Mesendoderm (in vitro differentiated cells): ENCODE measurements at places on chromosomes 2 and 18.

- DNase-seq, result peak; percentile 37
- no peak overlapping the region for H3K4me3 ChIP-seq
- no peaks in the 10 kb centered on the region for H3K4me1 ChIP-seq
- no peaks in the 10 kb centered on the region for H3K36me3 ChIP-seq
These were observed 234.3 kb upstream of the ACVR2A start for GRCh38 chr2:147610496-147611040.

- H3K4me3 ChIP-seq, result peak overlapping the region; percentile 55
- H3K27me3 ChIP-seq, result no peaks in the 10 kb centered on the region
- H3K27ac ChIP-seq, result no peak overlapping the region
- H3K4me1 ChIP-seq, result no peaks in the 10 kb centered on the region
These were observed 734 bp downstream of the SLC25A12 start for GRCh38 chr2:171893196-171893823.

DNA sequence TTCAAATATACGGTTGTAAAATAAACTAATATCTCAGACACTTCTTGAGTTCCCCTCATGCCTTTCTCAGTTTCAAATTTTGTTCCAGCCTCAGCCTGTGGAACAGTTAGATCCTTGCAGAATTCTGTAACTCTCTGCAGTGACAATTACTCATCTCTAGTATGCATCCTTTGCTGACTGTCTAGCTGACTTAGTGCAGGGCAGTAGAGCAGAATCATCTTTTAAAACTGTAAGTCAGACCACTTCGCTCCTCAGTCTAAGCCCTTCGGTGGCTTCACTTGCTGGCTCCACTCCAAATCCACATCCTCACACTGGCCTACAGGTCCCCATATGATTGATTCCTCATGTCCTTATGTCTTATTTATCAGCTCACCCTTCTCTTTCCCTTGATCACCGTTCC is 164.1 kb upstream of the ZSWIM2 start:
- H3K4me1 ChIP-seq, result no peaks in the 10 kb centered on the region
- no peak overlapping the region for H3K4me3 ChIP-seq
- no peaks in the 10 kb centered on the region for H3K36me3 ChIP-seq
- H3K27me3 ChIP-seq, result no peaks in the 10 kb centered on the region

GRCh38 chr2:217691516-217691915 is 311.3 kb downstream of the TNS1 start:
- no peaks in the 10 kb centered on the region for H3K4me1 ChIP-seq
- no peak for DNase-seq
- H3K36me3 ChIP-seq, result no peaks in the 10 kb centered on the region

DNA sequence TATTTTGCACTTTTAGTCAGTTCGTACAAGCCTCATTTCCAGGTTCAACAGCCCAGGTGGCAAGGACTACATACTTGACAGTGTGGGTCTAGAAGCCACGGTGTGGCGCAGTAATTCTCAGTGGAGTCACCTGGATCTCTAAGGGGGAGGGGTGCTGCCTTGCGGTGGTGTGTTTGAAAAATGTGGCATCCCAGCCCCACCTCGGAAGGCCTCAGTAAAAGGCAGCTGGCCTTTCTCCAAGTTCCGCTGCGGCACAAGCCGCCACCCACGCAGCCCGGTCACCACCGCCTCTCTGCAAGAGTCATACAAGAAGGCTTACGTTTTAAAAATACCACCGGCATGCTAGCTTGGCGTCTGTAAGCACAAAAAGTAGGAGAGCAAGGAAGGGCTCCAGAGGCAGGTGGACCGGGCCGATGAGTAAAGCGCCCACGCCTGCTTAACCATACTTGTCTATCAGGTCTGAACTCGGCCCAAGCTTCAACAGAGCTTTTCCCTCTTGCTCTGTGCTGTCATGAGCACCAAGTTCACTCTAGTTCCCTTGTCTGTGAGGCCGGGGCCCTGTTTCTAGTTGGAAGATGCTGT is 49.5 kb downstream of the SPRED2 start:
- no peak overlapping the region for H3K4me3 ChIP-seq
- no peak for DNase-seq
- H3K4me1 ChIP-seq, result peaks cover under 1% of the 10 kb centered on the region
- H3K27ac ChIP-seq, result no peak overlapping the region
- no peaks in the 10 kb centered on the region for H3K36me3 ChIP-seq

DNA sequence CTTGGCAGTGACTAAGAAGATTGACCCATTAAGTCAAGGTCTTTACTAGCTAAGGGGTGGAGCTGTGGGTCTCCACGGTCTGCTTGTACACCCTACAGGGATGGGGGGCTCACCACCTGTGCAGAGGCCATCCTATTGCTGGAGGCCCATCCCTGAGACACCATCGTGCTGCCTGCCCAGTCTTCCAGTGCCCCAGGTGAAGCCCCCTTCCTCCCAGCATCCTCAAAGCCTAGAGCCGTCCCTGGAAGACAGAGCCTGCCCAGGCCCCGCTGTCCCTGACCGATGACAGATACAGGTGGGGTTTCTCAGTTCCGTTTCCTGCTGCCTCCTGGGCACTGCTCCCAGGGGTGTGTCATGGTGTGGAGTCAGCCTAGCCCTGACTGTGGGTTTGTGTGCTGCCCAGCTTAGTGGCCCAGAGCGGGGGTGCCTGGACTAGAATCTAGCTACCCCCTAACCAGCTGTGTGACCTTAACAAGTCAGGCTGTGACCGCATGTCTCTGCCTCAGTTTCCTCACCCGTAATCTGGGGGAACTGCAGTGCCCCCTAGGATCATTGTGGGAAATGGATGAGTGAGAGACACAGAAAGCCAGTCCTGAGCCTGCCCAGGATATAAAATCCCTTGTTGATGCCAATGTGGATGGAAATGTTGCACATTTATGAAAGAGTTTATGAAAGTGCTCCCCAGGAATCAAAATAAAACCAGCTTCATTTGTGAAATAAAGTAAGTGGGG is 2.0 kb downstream of the OTOS start:
- no peaks in the 10 kb centered on the region for H3K27me3 ChIP-seq
- no peak overlapping the region for H3K4me3 ChIP-seq
- peaks cover under 1% of the 10 kb centered on the region for H3K36me3 ChIP-seq
- no peak overlapping the region for H3K27ac ChIP-seq

DNA sequence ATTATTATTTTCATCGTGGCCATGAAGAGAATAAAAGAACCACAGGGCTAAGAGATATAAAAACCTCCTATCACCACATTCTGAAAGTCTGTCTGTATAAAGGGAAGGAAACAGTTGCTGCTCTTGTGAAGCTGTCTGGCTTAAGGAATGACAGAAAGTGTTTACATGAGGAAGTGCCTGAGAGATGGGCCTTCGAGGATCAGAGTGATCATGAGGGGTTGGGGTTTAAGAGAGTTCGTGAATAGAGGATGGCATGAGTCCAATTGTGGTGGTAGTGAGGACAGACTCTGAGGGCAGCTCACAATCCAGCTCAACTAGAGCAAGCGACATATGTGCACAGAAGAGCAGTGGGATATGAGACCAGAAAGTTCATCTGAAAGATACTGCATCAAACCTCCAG is 65.8 kb upstream of the PIEZO2 start:
- H3K27ac ChIP-seq, result no peak overlapping the region
- no peak for DNase-seq
- no peaks in the 10 kb centered on the region for H3K4me1 ChIP-seq
- no peaks in the 10 kb centered on the region for H3K36me3 ChIP-seq
- H3K27me3 ChIP-seq, result no peaks in the 10 kb centered on the region

DNA sequence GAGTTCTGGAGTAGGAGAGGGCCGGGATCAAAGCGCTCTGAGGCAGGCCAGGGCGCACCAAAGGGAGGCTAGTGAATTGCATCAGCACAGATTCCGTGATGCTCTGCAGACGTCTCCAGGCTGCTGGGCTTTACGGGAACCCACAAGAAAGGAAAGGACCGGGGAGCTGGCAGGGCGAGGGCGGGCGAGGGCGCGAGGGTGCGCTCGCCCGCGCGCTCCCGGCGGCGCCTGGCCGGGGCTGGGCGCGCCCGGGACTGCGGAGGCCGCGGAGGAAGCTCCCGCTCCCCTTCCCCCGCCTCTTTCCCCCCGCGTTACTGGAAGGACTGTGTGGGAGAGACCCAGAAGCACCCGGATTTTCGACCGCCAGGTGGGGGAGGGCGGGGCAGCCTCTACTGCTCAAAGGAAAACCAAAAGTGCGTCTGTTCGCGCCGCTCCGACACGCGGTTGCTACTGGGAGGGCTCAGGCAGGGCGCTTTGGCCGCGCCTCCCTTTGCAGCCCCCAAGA is 2.4 kb upstream of the FOSL2 start:
- peak overlapping the region; percentile 50 for H3K4me3 ChIP-seq
- DNase-seq, result peak; percentile 86
- peaks cover 4% of the 10 kb centered on the region for H3K4me1 ChIP-seq
- H3K36me3 ChIP-seq, result no peaks in the 10 kb centered on the region

DNA sequence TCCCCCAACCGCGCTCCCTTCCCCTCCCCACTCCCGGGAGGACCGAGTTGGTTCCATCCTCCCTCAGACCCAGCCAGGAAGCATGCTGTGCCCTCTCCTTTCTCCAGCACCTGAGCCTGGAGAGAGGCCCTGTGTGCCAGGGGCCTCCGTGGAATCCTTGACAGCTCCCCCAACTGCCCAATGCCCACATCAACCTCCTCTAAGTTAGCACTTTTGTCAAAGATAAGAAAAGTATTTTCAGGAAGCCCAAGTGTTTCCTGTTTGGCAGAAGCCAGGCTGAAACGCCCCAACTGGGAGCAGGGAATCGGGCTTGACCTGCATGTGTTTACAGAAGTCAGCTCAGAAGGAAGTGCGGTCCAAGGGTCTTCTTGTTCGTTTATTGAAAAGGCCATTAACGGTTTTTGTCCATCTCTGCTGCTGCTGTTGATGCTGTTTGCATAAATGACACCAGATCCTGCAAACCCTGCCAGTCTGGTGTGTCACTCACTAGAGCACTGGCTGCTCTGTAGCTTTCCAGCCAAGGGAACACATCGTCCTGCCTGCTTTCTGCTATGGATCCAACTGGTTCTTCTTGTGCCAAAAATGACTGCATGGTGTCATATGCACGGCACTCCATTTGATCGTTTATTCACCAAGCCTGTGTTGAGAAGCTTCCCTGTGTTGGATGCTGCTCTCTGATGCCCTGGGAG is 35.4 kb upstream of the COL6A3 start:
- DNase-seq, result no peak
- no peak overlapping the region for H3K4me3 ChIP-seq
- H3K27ac ChIP-seq, result no peak overlapping the region
- H3K27me3 ChIP-seq, result no peaks in the 10 kb centered on the region
- H3K36me3 ChIP-seq, result no peaks in the 10 kb centered on the region
- H3K4me1 ChIP-seq, result no peaks in the 10 kb centered on the region

GRCh38 chr2:96993367-96993766 is 7.0 kb upstream of the FAM178B start:
- H3K36me3 ChIP-seq, result no peaks in the 10 kb centered on the region
- no peak overlapping the region for H3K27ac ChIP-seq
- no peak for DNase-seq
- H3K4me1 ChIP-seq, result no peaks in the 10 kb centered on the region
- H3K27me3 ChIP-seq, result no peaks in the 10 kb centered on the region

GRCh38 chr2:112813280-112813966 is 23.2 kb downstream of the IL1B start:
- no peak overlapping the region for H3K4me3 ChIP-seq
- H3K27ac ChIP-seq, result no peak overlapping the region
- no peaks in the 10 kb centered on the region for H3K36me3 ChIP-seq
- H3K4me1 ChIP-seq, result no peaks in the 10 kb centered on the region

GRCh38 chr18:34794348-34794747 is 84.2 kb downstream of the DTNA start:
- peaks cover 11% of the 10 kb centered on the region for H3K4me1 ChIP-seq
- H3K27ac ChIP-seq, result peak overlapping the region; percentile 69
- H3K36me3 ChIP-seq, result no peaks in the 10 kb centered on the region
- peak; percentile 93 for DNase-seq
- no peak overlapping the region for H3K4me3 ChIP-seq

DNA sequence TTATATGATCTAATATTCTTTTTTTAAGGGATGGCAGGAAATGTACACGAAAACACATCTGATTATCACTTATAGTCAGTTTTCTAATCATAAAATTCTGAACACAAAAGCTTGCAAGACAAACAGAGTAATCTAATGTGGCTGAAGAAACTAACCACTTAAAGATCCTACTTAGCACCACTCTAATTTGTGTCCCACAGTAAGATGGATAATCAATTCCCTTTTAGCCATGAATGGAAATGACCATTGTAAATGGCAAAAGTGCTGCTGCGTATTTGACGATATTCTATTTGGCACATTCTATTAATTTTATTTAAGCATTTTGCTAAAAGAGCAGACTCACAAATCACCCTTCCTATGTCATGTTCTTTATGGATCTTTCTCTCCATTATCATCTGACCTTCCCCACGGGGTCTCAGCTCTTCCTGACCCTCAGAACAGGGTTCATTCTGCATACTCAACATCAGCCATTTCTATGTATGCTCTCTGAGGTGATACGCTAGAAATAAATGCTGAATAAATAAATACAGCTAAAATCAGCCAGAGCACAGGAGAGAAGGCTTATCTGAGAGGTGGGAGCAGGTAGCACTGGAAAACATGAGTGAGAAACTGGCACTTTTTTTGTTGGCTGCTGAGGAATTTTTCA is 295.8 kb downstream of the AFF3 start:
- H3K4me3 ChIP-seq, result no peak overlapping the region
- H3K27ac ChIP-seq, result no peak overlapping the region
- H3K27me3 ChIP-seq, result no peaks in the 10 kb centered on the region
- DNase-seq, result no peak
- no peaks in the 10 kb centered on the region for H3K36me3 ChIP-seq

- H3K27me3 ChIP-seq, result no peaks in the 10 kb centered on the region
- no peaks in the 10 kb centered on the region for H3K36me3 ChIP-seq
- no peak overlapping the region for H3K27ac ChIP-seq
- H3K4me1 ChIP-seq, result no peaks in the 10 kb centered on the region
- H3K4me3 ChIP-seq, result no peak overlapping the region
These were observed 48.8 kb downstream of the FEZ2 start for GRCh38 chr2:36549165-36549574.

GRCh38 chr18:25305584-25305983 is 46.4 kb downstream of the ZNF521 start:
- H3K27ac ChIP-seq, result no peak overlapping the region

GRCh38 chr2:65026704-65027464 is 29.3 kb upstream of the CEP68 start:
- H3K27ac ChIP-seq, result no peak overlapping the region
- no peak for DNase-seq
- no peak overlapping the region for H3K4me3 ChIP-seq
- no peaks in the 10 kb centered on the region for H3K36me3 ChIP-seq
- H3K4me1 ChIP-seq, result peaks cover 3% of the 10 kb centered on the region

- no peaks in the 10 kb centered on the region for H3K27me3 ChIP-seq
- H3K4me1 ChIP-seq, result no peaks in the 10 kb centered on the region
These were observed 19.3 kb downstream of the ST6GAL2 start for GRCh38 chr2:106866641-106867040.

GRCh38 chr18:13616525-13617035 is 109.8 kb downstream of the FAM210A start:
- no peak for DNase-seq
- H3K27me3 ChIP-seq, result no peaks in the 10 kb centered on the region
- H3K36me3 ChIP-seq, result no peaks in the 10 kb centered on the region
- peaks cover 3% of the 10 kb centered on the region for H3K4me1 ChIP-seq

DNA sequence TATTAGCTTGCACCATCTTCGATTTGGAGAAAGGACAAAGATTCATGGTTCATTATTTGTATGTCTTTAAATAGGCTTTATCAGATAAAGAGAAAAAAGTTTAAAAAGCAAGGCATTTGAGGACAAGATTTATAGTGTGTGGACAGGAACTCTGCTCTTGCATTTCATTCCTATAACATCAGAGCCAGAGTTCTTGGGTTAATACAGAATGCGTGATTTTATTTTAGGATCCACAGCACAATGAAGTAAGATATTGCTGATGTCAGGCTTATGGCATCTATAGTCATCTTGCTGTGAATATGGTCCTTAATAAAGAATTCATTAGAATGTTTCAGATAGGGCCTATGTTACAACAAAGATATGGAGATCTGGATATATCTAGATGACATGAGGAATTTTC is 19.7 kb downstream of the RASGRP3 start:
- H3K36me3 ChIP-seq, result no peaks in the 10 kb centered on the region
- no peaks in the 10 kb centered on the region for H3K4me1 ChIP-seq
- no peaks in the 10 kb centered on the region for H3K27me3 ChIP-seq
- H3K4me3 ChIP-seq, result no peak overlapping the region
